Femur (tissue), 1 donor: ENCODE measurements at places on chromosomes 7 and 10.

DNA sequence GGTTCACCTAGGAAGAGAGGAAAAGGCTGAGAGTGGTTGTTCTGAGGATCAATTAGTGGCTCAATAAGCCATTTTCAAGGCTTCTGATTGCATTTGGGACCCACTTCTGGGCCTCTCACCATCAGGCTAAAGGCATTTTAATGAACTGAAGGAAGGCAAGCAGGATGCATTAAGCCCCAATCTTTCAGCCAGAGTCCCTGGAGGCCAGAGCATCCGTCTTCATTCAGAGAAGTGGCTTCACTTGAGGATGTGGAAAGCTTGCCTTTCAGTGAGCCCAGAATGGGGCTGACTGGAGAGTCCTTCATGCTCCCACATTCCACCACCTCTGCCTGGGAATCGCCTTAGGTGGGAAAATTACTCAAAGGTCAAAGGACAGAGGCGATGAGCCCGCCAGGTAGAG, 41.8 kb downstream of the COL17A1 start:
- DNase-seq = no peak

DNA sequence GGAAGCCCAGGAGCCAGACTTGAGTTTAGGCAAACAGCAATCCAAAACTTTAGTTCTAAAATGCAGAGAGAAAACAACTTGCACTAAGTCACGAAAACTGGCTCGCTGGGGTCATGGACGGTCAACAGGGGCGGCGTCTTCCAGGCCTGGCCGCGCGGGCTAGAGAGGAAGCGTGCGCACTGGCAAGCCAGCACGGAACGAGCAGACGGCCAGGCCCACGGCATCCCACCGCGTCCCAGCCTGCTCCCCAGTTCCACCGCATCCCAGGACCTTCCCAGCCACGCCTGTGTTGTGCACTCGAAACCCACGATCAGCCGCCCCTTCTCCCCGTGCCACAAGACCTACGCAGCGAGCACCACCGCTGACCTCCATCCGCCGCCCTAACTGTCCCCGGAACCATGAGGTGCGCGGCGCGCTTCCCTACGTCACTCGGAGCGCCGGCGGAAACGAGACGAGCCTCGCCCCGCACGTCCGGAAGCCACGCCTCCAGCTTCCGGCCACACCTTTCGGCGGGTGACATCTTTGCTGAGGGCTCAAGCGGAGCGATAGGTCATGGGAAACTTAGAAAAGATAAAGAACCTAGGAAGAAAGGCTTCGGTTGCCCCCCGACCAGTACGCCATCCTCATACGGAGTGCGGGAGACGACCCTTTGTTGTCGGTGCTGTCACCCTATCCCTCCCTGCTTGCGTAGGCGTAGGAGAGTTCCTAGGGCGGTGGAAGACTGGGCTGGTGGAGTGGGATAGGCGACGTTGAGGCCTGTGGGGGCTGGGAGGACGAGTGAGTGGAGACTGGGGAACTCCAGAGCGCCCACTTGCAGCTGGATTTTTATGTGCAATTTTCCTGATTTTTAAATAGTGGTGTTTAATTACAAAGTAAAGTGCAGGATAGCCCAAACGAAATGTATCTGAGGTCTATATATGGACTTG, at the start of gene TBRG4:
TBRG4 (minus strand) TSS at position 400 of the 926 bp plus-strand sequence. CDS start 2,460 bp downstream, outside the sequence.
- DNase-seq = peak; percentile 97

- peak; percentile 38 for DNase-seq
These were observed 35.1 kb upstream of the GRID1 start for GRCh38 chr10:86401588-86402282.

DNA sequence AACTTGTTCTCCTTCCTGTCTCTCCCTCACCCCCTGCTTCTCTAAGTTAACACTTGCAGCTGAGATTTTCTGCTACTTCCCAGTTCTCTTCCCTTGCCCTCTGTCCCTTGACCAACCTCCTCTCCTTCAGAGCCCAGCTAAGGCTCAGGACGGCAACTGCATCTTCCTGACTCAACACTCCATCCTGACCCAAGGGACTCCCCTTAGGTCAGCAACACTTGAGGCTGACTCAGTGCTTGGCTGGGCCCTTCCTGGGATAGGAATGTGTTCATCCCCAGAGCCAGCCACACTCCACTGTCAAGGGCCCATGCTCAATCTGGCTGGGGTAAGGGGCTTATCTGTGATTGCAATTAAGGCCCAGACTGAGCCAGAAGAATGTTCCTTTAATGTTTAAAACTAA, 3.4 kb downstream of the CALHM2 start:
- DNase-seq = no peak

- no peak for DNase-seq
These were observed 678 bp upstream of the EIF4H start for GRCh38 chr7:74173491-74173865.

- DNase-seq = no peak
These were observed 808 bp downstream of the C10orf71 start for GRCh38 chr10:49299816-49300139.

DNA sequence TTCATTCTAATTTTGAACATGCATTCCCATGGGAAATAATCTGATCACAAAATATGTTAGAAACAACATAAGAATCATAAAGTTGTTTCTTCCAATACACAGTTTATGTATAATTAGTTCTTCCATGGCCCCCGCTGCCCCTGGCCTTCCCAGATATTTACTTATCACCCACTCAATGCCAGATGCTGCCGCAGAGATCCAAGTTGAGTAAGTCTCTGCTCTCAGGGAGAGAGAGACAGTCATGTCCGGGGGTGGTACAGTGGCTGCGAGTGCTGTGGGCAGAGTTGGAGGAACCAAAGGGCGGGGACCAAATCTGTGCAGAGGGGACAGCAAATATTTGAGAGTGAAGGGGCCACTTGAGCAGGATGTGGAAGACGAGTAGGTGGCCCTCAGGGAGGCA, 37.1 kb downstream of the COL26A1 start:
- peak; percentile 31 for DNase-seq

DNA sequence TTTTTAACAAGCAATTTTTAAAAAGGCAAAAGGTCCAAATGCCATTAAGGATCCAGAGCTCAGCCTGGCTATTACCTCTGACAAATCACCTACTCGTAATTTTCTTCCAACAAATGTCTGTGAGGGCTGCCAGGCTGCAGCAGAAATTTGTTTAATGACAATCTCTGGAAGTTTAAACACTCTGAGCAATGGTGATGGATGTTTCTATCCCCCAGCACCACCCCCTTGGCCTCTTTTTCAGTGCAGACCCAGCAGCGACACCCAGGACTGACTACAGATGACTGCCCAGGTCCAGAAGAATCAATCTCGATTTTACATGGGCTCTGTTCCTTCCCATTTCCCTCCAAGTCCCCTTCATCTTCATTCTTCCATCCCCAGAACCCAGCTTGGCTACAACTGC, 201.4 kb upstream of the AOAH start:
- no peak for DNase-seq

GRCh38 chr7:17613338-17614041, 315.0 kb downstream of the AHR start:
- no peak for DNase-seq

GRCh38 chr7:38870147-38870546, 38.8 kb downstream of the VPS41 start:
- no peak for DNase-seq

DNA sequence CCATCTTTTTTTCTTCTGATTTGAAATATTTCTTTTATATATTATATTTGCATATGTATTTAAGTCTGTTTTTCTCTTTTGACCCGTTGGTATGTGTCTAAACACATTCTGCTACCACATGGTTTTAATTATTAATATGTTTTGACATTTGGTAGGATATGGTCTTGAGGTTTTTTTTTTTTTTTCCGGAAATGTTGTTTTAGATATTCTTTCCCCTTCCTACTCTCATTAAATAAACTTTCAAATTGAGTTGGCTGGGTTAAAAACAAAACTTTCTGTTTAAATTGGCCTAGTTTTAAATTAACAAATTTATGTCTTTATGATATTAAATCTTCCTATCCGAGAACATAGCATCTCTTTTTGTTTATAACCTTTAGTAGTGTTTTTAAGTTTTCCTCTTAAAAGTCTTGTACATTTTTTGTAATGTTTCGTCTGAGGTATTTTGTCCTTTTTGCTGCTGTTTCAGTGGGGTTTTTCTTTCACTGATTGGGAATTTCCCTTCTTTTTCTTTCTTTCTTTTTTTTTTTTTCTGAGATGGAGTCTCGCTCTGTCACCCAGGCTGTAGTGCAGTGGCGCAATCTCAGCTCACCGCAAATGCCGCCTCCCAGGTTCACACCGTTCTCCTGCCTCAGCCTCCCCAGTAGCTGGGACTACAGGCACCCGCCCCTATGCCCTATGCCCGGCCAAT, 25.4 kb downstream of the STAM start:
- no peak for DNase-seq

- DNase-seq = no peak
These were observed 87.2 kb downstream of the PRKCQ start for GRCh38 chr10:6492896-6493295.

DNA sequence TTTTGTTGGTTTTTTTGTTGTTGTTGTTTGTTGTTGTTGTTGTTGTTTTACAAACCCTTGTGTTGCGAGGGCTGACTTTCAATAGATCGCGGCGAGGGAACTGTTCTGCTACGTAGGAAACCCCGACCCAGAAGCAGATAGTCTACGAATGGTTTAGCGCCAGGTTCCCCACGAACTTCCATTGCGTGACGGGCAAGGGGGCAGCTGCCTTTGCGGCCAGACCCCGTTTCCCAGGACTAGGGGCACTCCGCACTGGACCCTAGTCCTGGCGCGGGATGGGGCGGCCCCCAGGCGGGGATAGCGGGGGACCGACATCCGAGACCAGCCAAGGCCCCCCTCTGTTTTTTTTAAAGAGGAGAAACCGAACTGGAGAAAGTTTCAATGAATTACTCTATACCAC, 119.6 kb downstream of the LRRTM3 start:
- DNase-seq = no peak

DNA sequence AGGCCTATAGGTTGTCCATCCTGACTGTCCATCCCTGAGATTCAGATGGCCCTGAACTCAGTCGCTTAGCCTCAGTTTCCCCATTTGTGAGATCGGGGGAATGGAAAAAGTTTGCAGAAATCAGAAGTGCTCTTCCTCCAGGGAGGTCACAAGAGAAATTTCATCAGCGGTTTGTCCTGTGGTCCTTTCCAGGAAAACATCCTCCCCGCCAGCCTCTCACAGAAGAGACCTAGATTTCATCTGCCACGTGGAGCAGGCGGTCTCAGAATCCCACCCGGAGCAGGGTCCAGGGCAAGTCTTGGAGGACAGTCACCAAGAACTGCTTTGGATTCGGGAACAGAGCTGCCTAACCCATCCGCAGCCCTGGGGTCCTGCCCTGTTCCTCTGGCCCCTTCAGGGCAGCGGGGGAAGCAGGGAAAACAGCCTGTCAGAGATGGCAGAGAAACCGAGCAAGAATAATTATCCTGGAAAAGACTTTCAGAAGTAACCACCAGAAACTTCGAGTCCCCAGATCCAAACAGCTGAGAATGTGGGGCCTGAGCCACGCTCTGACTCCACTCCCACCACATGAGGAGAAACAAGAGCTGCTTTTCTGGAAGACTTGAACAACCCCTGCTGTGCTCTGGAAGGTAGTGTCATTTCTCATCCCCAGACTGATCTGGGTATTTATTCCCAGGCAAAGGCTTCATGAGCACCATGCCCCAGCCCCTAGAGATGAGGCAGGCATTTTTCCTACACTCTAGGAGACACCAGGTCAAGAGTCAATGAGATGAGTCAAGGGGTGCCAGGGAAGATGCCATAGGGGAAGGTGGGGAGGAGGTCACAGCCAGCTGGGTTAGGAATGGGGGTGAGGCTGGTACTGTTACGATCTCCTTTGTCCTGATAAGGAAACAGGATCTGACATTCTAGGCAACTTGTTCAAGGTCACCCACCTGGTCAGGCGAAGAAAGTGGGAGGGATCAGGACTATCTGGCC, 1.1 kb upstream of the TNS3 start:
- DNase-seq = peak; percentile 91

DNA sequence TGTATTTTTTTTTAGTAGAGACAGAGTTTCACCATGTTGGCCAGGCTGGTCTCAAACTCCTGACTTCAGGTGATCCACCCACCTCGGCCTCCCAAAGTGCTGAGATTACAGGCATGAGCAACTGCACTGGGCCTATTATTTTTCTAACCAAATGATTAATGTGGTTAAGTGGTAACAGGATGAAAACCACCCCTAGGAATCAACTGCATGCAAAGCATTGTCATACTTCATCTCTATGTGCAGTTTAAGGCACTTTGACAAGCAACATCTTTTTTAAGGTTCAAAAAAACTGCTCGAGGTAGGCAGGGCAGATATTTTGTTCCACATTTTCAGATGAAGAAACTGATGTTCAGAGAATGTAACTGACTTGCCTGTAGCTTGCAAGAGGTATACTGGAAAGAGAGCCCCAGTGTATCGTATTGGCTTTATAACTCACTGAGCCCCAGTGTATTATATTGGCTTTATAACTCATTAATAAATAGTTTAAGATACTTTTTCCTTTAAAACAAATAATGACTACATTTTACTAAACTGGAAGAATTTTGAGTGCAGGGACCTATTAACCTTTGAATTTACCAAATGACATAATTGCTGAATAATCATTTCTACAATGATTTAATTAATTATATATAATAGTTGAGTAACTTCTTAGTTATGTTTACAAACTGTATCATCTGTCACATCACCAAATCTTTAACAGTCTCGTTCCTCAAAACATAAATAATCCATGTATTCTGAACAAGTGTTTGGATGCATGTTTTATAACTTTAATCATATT, 38.1 kb downstream of the RTKN2 start:
- DNase-seq = no peak

GRCh38 chr7:2354939-2355704, 495 bp downstream of the EIF3B start:
- no peak for DNase-seq

DNA sequence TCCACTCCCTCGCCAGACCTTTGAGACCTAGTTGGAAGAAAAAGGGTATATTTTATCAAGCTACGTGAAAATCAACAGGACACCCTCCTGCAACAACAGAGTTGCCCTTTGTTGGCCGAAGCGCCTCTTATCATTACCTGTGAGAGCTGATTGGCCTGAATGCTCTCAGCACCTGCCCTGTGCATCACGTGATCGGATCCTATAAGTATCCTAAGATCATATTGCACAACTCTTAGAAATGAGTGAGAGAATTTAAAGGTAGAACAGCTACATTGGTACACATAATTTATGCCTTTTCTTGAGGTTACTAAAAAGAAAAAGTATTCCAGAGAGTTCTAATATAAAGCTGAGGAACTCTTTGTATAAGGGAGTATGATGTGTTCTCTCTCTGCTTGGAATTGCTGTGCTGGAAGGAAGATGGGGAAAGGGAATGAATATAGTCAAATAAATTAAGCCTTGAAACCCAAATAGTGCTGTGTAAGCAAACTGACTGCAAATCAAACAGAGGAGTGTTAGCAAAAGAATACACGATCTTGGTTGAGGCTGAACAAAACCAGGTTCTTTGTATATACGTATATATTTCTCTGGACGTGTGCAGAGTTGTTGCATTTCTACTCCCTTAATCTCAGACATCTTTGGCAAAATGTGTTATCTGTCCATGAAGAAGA, 69.3 kb downstream of the LRRC4 start:
- no peak for DNase-seq
